Omental fat pad (tissue), 4 donors: ENCODE measurements at places on chromosomes 12 and 14. TPM values are rescaled to one million over a fixed set of nuclear protein-coding genes. Genes with fewer than 3 reads are reported as not detected.

The ZNF705A gene
- not detected for total RNA-seq

GRCh38 chr12:12016284-12017100, 54.2 kb upstream of the BCL2L14 start:
- no peak for DNase-seq

GRCh38 chr14:104114421-104115130, 23.8 kb upstream of the KIF26A start:
- DNase-seq: no peak

DNA sequence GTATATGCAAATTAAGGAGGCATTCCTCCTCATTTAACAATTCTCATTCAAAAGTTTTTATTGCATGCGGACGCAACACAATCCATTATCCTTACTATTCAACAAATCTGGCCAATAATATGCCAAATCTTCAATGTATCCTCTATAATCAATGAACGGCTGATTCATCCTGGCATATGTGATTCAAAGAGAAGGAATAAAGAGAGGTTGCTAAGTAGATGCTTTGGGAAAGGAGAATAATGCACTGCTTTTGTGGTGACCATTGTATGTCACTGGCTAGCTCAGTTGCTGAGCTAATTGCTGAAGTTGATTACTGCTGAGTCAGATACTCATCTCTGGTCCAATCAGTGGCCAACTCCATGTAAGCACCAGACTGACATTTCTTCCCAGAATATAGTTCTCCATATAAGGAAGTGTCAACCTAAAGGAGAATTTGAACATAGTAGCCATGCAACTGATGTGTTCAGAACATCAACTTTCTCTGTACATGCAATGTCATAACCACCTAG, 148.0 kb downstream of the PDZRN4 start:
- no peak for DNase-seq

The PAPLN gene
- total RNA-seq: 82.6 TPM

The ARMH4 gene
- 4.3 TPM for total RNA-seq

The SPTB gene
- total RNA-seq: 3.5 TPM

- no peak for DNase-seq
These were observed 867.2 kb downstream of the BCL11B start for GRCh38 chr14:98404811-98405210.

DNA sequence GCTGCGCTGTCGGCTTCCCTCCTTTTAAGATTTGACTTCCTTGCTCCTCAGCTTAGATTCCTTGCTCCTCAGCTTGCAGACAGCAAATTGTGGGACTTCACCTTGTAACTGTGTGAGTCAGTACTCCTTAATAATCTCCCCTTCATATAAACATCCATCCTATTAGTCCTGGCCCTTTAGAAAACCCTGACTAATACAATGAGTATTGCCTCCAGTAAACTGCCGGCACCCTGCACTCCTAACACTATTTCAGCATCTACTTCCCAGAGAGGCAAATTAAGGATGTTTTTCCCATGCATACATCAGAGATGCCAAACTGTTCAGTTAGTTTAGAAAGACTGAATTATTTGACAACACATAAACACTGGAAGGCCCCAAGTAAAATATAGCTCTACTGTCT, 611.3 kb upstream of the TMEM132C start:
- no peak for DNase-seq

The PSMC1 gene
- total RNA-seq: 114 TPM

The NUDT14 gene
- 22.3 TPM for total RNA-seq

DNA sequence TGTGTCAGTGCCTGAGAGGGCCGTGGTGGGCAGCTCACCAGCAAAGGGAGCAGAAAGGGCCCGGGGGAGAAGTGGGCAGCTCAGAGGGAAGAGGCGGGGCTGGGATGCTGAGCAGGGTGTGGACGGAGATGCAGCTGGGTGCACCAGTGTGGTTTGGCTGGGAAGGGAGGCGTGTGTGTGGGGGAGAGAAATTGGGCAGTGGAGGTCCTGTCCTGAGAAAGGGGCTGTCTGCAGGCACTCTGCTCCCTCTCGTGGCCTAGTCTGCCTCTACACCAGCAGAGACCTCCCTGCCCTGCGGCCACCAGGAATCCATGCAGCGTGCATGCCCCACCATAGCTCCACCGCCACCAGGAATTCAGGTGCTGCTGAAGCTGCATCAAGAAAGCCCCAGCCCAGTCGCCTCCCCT, 6.4 kb downstream of the TMEM121 start:
- no peak for DNase-seq

DNA sequence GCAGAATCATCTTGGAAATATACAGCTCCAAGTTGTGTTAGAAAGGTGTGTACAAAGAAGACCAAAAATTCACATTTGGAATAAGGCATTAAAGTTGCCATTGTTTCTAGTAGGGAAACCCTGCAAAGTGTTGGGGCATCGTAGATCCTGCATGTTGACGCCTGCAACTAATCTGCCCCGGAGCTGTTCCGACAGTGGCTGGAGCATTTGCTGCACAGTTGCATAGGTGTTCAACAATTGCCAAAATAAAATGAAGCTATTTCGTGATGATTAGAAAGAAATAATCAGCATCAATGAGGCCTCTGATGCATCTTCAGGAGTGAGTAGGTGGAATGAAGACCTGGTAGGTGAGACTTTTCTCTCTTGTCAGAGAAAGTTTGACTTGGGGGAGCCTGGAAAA, 47.3 kb downstream of the DAD1 start:
- DNase-seq: no peak

DNA sequence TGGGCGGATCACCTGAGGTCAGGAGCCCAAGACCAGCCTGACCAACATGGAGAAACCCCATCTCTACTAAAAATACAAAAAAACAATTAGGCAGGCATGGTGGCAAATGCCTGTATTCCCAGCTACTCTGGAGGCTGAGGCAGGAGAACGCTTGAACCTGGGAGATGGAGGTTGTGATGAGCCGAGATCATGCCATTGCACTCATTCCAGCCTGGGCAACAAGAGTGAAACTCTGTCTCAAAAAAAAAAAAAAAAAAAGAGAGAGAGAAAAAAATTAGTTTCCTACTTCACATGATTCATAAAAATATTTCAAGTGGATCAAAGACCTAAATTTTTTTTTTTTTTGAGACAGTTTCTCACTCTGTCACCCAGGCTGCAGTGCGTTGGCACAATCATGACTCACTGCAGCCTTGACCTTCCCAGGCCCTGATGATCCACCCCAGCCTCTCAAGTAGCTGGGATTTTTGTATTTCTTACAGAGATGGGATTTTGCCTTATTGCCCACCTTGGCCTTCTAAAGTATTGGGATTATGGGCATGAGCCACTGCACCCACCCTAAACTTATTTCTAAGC, 24.9 kb downstream of the FCF1 start:
- no peak for DNase-seq

DNA sequence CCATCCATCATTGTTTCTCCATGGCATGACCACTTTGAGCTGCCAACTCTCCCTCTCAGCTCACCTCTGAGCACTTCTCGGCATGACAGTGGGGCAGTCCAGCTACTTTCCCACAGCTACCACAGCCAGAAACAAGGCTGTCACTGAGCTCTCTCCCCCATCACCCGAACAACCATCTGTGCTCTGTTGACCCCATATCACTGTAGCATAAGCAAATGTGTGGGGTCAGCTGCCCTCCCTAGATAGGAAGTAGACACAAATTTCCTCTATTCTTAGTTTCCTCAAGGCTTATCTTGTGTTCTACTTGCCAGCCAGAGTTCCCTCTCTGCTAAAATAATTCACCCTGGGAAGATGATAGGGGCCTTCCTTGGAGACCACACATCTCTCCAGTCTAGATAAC, 82.6 kb upstream of the FUT8 start:
- no peak for DNase-seq

The SNX6 gene
- 130 TPM for total RNA-seq

DNA sequence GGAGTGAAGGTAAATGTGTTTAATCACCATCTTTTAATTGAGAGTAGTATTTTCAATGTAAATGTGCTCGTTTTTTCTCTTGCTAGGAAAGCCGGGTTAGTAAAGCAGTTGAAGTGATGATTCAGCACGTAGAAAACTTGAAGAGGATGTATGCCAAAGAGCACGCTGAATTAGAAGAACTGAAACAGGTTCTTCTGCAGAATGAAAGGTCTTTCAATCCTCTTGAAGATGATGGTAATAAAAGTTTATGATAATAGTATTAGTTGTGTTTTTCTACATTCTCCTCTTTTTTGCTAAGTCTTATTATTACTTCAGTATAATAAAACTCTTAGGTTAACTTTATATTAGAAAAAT, 93.9 kb downstream of the DNAI7 start:
- no peak for DNase-seq

GRCh38 chr12:64943686-64944085, 119.2 kb downstream of the TBC1D30 start:
- DNase-seq: no peak

DNA sequence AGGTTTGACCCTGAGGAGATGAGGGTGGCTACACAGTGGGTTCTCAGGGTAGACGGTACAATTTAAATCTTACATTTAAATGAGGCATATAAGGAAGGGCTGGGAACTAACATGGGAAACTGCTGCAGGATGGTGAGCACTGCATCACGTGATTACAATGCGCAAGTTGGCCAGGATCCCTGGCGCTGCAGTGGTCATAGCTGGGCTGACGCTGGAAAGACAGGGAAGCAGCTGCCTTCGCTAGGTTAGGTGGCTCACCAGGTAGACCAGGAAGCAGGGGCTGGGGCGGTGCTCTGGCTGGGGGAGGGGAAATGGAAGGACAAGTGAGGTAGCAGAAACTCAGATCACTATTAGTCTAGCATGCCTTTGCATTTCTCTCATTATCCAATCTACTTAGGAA, 149.9 kb downstream of the FOXN3 start:
- no peak for DNase-seq

GRCh38 chr12:27467641-27468040, 21.1 kb downstream of the SMCO2 start:
- DNase-seq: no peak

The LAG3 gene
- 2.2 TPM for total RNA-seq

GRCh38 chr14:41668356-41668755, 61.7 kb downstream of the LRFN5 start:
- no peak for DNase-seq

- DNase-seq: no peak
These were observed 74.6 kb upstream of the MYL2 start for GRCh38 chr12:110995016-110995415.

GRCh38 chr14:89504602-89505313, 87.7 kb upstream of the FOXN3 start:
- no peak for DNase-seq

The RAPGEF3 gene
- 24.2 TPM for total RNA-seq

The GLIPR1L1 gene
- total RNA-seq: not detected

DNA sequence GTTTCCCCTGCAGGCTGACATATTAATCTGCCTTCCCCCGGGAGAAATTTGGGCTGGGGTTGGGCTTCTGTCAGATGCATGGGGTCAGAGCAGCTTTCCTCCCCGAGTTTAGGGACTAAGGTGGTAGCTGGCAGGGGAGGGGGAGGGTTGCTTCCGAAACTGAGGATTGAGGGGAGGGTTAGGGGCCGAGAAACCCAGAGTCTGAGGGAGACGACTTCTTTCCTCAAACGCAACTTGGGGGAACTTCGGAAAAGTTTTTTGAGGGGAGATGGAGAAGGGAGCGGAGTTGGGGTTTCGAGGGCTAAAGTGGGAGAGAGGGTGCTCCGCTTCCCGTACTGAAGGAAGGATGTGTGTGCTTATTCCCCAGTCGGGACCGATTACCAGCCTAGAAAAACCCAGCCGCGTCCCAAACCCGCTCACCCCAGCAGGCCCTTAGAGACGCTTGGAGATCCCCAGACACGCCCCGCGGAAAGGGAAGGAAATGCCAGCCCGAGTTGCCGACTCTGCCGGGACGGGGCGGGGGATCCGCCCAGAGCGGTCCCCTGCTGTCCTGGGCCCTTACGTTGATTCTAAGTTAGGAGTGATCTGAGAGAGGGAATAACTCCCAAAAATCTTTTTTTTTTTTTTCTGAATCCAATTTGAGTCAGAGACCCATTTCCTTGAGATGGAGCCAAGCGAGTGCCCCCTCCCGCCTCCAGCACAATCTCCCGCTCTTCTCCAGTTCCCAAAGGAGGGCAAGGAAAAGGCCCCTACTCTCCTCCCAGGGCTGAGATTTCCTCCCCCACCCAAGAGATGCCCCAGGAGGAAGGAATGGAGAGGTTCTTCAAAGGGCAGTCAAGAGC, 61.9 kb downstream of the SMUG1 start:
- DNase-seq: no peak

DNA sequence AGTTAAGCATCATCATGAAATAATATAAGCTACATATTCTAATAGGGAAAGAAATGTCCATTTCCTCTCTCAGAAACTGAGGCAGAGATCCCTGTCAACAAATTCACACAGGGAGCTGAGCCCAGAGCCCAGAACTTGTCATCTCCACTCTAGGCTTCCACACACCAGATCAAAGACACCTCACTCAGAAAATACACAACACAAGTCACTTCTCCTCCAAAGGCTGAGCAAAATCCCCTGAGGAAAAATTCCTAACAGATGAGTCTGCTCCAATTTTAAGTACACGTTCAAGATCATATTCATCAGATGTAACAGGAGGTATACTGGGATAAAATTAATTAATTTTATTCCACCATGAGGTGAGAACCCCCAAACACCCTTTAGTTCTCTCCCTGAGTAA, 227.3 kb downstream of the DPF3 start:
- no peak for DNase-seq

The DCD gene
- not detected for total RNA-seq

The PPHLN1 gene
- total RNA-seq: 51.0 TPM

GRCh38 chr14:62216121-62216520, 453.9 kb downstream of the SNAPC1 start:
- DNase-seq: no peak

GRCh38 chr12:46269429-46270241, 792 bp upstream of the SLC38A1 start:
- DNase-seq: no peak

- DNase-seq: no peak
These were observed 156.8 kb downstream of the KCNA5 start for GRCh38 chr12:5200278-5201087.

- DNase-seq: no peak
These were observed 840 bp downstream of the MRPL52 start for GRCh38 chr14:22830443-22831010.

- no peak for DNase-seq
These were observed 77.6 kb upstream of the KCNH3 start for GRCh38 chr12:49461221-49461620.

- DNase-seq: no peak
These were observed 85.5 kb downstream of the STON2 start for GRCh38 chr14:81314443-81315175.

DNA sequence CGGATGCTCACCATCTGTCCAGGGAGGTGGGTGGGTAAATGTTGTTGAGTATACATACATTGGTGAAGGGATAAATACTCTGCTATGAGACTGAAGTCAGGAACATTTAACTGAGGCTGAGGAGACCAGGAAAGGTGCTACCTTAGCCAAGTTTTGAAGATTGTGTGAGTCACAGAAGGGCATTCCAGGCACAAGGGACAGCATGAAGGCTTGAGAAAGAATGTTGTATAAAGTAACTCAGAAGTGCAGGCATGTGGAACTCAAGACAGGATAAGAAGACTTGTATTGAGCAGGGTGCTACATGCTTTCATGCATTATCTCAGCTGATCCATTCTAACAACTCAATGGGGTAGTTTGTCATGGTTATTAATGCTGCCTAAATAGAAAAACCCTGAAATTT, 112.7 kb downstream of the IPO8 start:
- no peak for DNase-seq
